ENCODE measurements at places on chromosomes 6 and 20. TPM values are rescaled to one million over a fixed set of nuclear protein-coding genes. Genes with fewer than 3 reads are reported as not detected.
A peak's percentile ranks its signal among the peaks of the same experiment; 100 is the strongest.

KPNA5 gene
- 61.8 TPM for total RNA-seq

PLAGL2 gene
- total RNA-seq = 18.7 TPM

MCHR2 gene
- not detected for total RNA-seq

- no peak for DNase-seq
- no peak overlapping the region for H3K4me3 ChIP-seq
- no peaks in the 10 kb centered on the region for H3K27me3 ChIP-seq
- no peaks in the 10 kb centered on the region for H3K4me1 ChIP-seq
These were observed 797.7 kb upstream of the MAN1A1 start for GRCh38 chr6:120147071-120147871.

DNA sequence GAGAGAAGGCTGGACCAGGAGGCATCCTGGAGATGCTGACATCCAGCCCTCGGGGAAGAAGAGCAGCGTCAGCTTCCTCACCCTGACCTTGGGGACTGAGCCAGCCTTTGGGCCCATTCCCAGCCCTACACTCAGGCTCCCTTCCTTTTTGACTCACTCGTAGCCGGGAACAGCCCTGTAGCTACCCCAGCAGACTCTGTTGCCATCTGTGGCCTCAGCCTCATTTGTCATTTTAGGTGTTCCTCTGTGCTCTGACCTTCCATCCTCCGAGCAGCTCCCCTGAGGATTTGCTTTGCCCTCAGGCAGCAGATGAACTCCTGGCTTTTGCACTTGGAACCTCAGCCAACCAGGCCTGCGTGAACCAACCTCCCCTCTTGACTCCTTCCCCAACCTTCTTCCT, 67.5 kb downstream of the ELOVL2 start:
- H3K4me3 ChIP-seq = no peak overlapping the region
- DNase-seq = no peak
- H3K4me1 ChIP-seq = no peaks in the 10 kb centered on the region

COL19A1 gene
- total RNA-seq = not detected

- no peaks in the 10 kb centered on the region for H3K4me1 ChIP-seq
- no peaks in the 10 kb centered on the region for H3K27me3 ChIP-seq
- no peak for DNase-seq
- no peak overlapping the region for H3K27ac ChIP-seq
- no peak overlapping the region for H3K4me3 ChIP-seq
- no peaks in the 10 kb centered on the region for H3K36me3 ChIP-seq
These were observed 855.5 kb upstream of the MAP3K7 start for GRCh38 chr6:91442342-91442741.

- H3K27ac ChIP-seq = no peak overlapping the region
- no peaks in the 10 kb centered on the region for H3K27me3 ChIP-seq
These were observed 197.1 kb upstream of the PLN start for GRCh38 chr6:118350881-118351430.

BFSP1 gene
- 0.94 TPM for total RNA-seq

DNA sequence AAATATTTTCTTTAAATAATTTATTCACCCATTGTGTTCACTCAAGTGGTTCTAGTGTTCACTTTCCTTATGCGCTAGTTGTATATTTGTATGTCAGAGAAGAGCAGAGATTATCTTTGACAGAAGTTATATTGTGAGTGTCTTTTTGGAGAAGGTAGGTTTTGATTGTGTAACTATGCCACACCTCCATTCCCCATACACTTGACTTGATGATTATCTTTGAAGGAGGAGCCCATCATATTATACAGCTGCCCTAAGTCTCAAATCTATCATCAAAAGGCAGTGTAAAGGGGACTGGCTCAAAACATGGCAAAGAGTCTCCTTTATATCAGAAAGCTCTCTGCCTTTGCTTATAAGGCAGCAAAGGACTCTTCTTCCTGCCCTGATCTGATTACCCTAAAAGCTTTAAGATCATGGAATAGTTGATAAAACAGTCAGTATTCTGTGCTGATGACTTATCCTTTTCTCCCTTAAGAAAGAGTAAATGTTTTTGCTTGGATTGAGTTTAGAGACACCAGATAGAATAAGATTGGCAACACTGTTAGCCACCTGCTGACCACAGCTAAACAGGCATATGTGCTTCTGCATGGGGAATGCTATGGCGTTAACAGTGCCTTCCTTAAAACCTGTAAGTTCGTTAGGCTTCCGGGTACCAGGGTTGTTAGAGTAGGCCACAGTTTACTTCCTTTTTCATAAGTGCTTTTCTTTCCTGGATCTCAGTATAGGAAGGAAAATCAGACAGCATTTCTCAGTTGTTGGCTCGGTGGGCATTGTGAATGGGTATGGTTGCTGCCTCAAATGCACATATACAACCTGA, 22.6 kb downstream of the TOP1 start:
- H3K36me3 ChIP-seq = no peaks in the 10 kb centered on the region
- no peak overlapping the region for H3K27ac ChIP-seq
- H3K4me3 ChIP-seq = no peak overlapping the region
- no peak for DNase-seq
- peaks cover 76% of the 10 kb centered on the region for H3K4me1 ChIP-seq

- H3K27me3 ChIP-seq = no peaks in the 10 kb centered on the region
- H3K36me3 ChIP-seq = no peaks in the 10 kb centered on the region
- DNase-seq = no peak
- peaks cover 9% of the 10 kb centered on the region for H3K4me1 ChIP-seq
- H3K4me3 ChIP-seq = no peak overlapping the region
- H3K27ac ChIP-seq = no peak overlapping the region
These were observed 1.8 kb downstream of the PROCR start for GRCh38 chr20:35173576-35174192.

- no peaks in the 10 kb centered on the region for H3K36me3 ChIP-seq
- DNase-seq = no peak
- H3K27ac ChIP-seq = no peak overlapping the region
- no peaks in the 10 kb centered on the region for H3K27me3 ChIP-seq
- H3K4me1 ChIP-seq = no peaks in the 10 kb centered on the region
These were observed 323.3 kb upstream of the RSPO3 start for GRCh38 chr6:126795161-126795560.

GRCh38 chr6:28597217-28597835, 71.6 kb downstream of the GPX5 start:
- DNase-seq = no peak
- H3K36me3 ChIP-seq = no peaks in the 10 kb centered on the region
- no peaks in the 10 kb centered on the region for H3K4me1 ChIP-seq

- peaks cover 28% of the 10 kb centered on the region for H3K4me1 ChIP-seq
- DNase-seq = no peak
- H3K4me3 ChIP-seq = no peak overlapping the region
- H3K36me3 ChIP-seq = no peaks in the 10 kb centered on the region
- H3K27me3 ChIP-seq = no peaks in the 10 kb centered on the region
These were observed 291.9 kb upstream of the PRDM1 start for GRCh38 chr6:105794239-105794638.

DYNLT2 gene
- total RNA-seq = 4.6 TPM

GRCh38 chr20:50967586-50967985, 9.0 kb downstream of the MOCS3 start:
- no peak for DNase-seq
- no peaks in the 10 kb centered on the region for H3K4me1 ChIP-seq
- no peaks in the 10 kb centered on the region for H3K27me3 ChIP-seq

GSTA4 gene
- not detected for total RNA-seq

HTR1B gene
- total RNA-seq = not detected

PRSS35 gene
- total RNA-seq = 0.39 TPM

DNA sequence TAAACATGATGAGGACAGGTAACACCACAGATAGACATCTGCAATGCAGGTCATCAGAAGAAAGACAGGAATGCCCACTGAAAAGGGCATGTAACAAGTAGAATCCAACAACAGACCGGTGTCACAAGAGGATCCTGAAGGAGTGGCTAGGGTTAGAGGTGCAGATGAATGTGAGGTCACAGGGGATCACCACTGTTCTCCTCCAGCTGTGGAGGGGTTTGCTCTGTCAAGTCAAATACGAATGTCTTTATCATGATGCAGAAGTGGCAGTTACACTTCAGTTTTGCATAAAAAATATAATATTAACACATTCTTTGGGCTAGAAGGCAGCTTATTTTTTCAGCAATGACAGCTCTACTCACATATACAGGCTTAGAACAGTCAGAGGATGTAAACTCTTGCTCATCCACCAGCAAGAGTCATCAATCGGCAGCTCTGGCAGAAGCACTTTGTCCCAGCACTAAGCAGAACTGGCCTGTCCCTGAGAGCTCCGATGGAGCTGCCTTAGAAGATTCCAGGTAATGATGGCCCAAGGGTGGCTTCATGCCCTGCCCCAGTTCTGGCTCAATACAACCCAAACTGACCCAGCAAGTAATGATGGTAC, 130.4 kb upstream of the TRAF3IP2 start:
- H3K4me1 ChIP-seq = peaks cover 100% of the 10 kb centered on the region
- H3K27me3 ChIP-seq = no peaks in the 10 kb centered on the region
- H3K36me3 ChIP-seq = peaks cover 14% of the 10 kb centered on the region
- no peak for DNase-seq

DNA sequence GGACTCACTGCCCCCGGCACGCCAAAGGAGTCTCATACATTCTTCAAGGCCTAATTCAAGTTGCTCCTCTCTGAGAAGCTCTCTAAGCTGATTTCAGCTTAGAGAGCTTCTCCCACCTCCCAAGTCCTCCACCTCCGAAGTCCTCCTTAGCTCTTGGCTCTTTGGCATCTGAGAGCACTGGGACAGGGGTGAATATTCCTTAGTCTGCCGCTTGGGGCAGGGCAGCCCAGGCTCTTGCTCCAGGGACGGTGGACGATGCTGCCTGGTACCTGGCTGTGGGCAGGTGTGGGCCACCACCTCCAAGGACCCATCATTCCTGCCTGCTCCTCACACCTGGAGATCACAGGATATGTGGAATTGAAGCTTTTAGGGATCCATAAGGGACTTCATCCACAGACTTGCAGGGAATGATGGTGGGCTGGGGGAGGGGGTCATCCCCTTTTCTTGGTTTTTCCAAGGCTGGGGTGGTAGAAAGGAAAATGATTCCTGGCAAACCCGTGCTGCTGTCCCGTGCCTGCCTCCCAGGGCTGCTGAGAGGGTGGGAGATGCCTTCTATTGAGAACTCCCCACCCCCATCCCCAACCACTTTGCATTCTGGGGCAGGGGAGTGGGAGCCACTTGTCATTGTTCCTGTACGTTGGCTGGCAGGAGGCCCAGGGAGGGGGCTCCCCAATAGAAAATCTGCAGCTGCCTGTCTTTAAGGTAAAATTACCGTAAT, 57.4 kb downstream of the ARHGAP40 start:
- H3K4me1 ChIP-seq = no peaks in the 10 kb centered on the region
- H3K36me3 ChIP-seq = no peaks in the 10 kb centered on the region
- H3K4me3 ChIP-seq = no peak overlapping the region
- H3K27me3 ChIP-seq = no peaks in the 10 kb centered on the region

GRCh38 chr20:51529081-51529681, 13.3 kb downstream of the NFATC2 start:
- H3K36me3 ChIP-seq = no peaks in the 10 kb centered on the region
- peak overlapping the region; percentile 39 for H3K4me3 ChIP-seq
- no peaks in the 10 kb centered on the region for H3K27me3 ChIP-seq
- peaks cover 98% of the 10 kb centered on the region for H3K4me1 ChIP-seq

NCR2 gene
- not detected for total RNA-seq

- no peak overlapping the region for H3K27ac ChIP-seq
- no peaks in the 10 kb centered on the region for H3K36me3 ChIP-seq
- peaks cover 4% of the 10 kb centered on the region for H3K4me1 ChIP-seq
- DNase-seq = no peak
- no peaks in the 10 kb centered on the region for H3K27me3 ChIP-seq
- H3K4me3 ChIP-seq = no peak overlapping the region
These were observed 5.5 kb downstream of the BTN2A2 start for GRCh38 chr6:26388441-26388840.

DNA sequence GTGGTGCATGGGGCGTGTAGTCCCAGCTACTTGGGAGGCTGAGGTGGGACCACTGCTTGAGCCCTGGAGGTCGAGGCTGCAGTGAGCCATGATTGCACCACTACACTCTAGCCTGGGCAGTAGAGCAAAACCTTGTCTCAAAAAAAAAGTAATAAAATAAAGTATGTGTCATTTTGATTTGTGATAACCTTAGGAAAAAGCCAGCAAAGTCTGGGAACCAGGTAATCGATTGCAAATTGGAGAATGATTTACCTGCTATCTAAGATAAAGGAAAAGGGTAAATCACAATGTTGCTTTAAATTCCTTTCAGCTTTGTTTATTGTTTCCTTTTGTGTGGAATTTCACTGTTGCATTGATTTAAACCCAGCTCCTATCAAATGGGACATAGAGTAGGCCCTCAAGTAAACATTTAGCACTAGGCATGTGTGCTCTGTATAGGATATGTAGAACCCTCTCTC, 59.0 kb downstream of the SGK1 start:
- no peaks in the 10 kb centered on the region for H3K27me3 ChIP-seq
- no peak overlapping the region for H3K4me3 ChIP-seq
- H3K4me1 ChIP-seq = no peaks in the 10 kb centered on the region
- no peak for DNase-seq

DNA sequence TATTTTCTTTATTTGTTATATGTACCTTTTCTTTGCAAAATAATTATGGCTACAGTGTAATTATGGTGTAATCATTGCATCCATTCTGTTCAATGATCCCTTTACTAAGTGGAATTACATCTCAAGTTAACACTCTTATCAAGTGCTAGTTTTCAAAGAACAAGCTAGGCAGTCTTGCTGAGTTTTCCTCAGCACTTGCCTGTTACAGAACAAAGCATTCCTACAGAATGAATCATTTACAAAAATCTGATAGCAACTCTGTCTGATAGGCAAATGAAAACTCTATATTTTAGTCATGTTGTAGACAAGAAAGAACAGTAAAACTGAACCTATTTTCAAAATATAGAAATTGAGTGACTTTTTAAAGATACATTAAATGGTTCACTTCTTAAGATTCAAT, 109.8 kb upstream of the POU3F2 start:
- DNase-seq = no peak
- no peak overlapping the region for H3K4me3 ChIP-seq
- H3K36me3 ChIP-seq = no peaks in the 10 kb centered on the region
- H3K27ac ChIP-seq = no peak overlapping the region

MAS1 gene
- total RNA-seq = not detected

PNISR gene
- total RNA-seq = 326 TPM

GRCh38 chr20:47785854-47786764, 828 bp upstream of the SULF2 start:
- H3K36me3 ChIP-seq = no peaks in the 10 kb centered on the region
- no peak overlapping the region for H3K27ac ChIP-seq
- DNase-seq = no peak
- H3K4me1 ChIP-seq = peaks cover 13% of the 10 kb centered on the region
- no peak overlapping the region for H3K4me3 ChIP-seq
- H3K27me3 ChIP-seq = peaks cover 39% of the 10 kb centered on the region

- DNase-seq = no peak
- H3K27ac ChIP-seq = no peak overlapping the region
- H3K4me1 ChIP-seq = peaks cover 13% of the 10 kb centered on the region
- H3K36me3 ChIP-seq = peaks cover 23% of the 10 kb centered on the region
These were observed 206.3 kb downstream of the PREX1 start for GRCh38 chr20:48621376-48622078.

GTSF1L gene
- not detected for total RNA-seq

DNA sequence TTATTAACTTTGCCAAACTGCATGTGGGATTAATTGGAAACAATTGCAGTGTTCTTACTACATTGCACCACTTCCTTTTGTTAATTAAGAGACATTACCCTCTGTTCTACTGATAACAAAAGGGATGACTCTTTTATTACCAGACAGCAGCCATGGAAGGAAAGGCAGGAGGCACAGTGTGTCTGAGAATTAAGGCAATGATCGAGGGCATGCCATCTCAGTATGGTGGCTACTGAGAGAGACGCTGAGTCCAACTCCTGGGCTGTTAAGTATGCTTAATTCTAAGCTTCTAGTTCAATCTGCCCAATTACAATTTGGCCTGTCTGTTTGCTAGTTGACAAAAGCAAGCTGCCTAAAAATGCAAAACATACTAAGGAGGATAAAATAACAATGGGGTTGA, 227.4 kb downstream of the PHACTR1 start:
- no peaks in the 10 kb centered on the region for H3K27me3 ChIP-seq
- DNase-seq = no peak
- no peak overlapping the region for H3K4me3 ChIP-seq
- no peaks in the 10 kb centered on the region for H3K36me3 ChIP-seq
- H3K27ac ChIP-seq = no peak overlapping the region
- H3K4me1 ChIP-seq = no peaks in the 10 kb centered on the region

Measured in CD4-positive, alpha-beta memory T cell (primary cell).